ENCODE measurements at places on chromosomes 3 and 15.

- DNase-seq: no peak
Measured at GRCh38 chr15:44713006-44713966, 2.0 kb downstream of the B2M start.

DNA sequence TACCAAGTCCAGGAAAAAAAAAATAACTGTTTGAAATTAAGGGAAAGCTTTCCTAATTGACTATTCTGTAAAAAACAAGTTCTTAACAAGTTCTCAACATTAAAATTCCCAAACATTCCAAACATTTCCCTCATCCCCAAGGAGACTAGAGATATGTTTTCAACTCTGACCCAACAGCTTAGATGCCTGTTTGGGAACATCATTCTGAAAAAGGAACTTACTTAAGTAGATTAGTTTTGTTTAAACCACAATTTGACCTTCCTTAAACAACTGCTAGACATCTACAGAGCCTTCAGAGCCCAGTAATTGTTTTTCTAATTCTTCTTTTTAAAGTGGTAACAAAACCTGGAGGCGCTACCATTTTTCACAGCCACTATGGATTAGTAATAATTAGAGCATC, 12.8 kb downstream of the UBR1 start:
- no peak for DNase-seq

- no peak for DNase-seq
Measured at GRCh38 chr15:68204776-68205557, at the start of gene CALML4. CALML4 (minus strand) TSS chr15:68205332; CDS start chr15:68205247, 85 bp downstream.

DNA sequence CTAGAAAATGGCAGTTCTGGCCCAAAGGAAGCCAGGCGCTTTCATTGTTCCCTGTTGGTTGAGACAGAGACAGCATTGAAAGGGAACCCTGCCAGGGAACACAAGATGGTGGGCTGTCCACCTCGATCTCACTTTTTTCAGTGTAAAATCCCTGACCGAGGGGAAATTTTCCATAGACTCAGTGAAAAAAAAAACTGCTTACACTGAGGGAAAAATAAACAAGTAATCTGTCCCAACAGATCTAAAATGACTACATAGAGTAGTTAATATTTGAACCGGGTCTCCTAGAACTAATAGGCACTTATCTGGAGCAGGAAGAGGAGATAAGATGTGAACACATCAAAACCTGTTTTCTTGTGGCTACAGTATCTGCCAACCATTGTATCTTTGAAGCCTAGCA, 763.4 kb upstream of the GOLIM4 start:
- DNase-seq: no peak

DNA sequence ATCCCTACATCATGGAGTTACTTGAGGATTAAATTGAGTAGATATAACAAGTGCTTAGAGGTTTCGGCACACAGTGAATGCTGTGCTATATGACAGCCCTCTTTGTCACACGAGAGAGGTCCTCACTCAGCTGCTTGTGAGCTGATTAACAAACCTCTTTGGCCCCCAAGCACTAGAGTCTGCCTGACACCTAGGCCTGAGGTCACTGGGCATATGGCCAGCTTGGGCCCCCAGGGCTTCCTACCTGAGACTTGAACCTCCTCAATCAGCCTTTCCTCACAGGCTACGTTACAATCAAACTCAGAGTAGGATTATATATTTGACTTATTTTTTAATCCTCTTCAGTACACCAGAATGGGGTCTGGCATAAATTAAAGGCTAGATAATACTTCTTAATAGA, 88.8 kb downstream of the WDR72 start:
- no peak for DNase-seq
